ENCODE measurements at places on chromosomes 3 and 15. TPM values are rescaled to one million over a fixed set of nuclear protein-coding genes. Genes with fewer than 3 reads are reported as not detected.

ARPIN gene
- total RNA-seq: not detected

AVEN gene
- 11.6 TPM for total RNA-seq

CFAP44 gene
- total RNA-seq: 7.0 TPM

CCDC32 gene
- 30.9 TPM for total RNA-seq

TICRR gene
- total RNA-seq: 17.3 TPM

CKMT1B gene
- not detected for total RNA-seq

GOLGA8G gene
- not detected for total RNA-seq

SLC51B gene
- total RNA-seq: not detected

NR2F2 gene
- total RNA-seq: not detected

CYP19A1 gene
- not detected for total RNA-seq

LRRN1 gene
- total RNA-seq: 2.1 TPM

PLSCR2 gene
- total RNA-seq: not detected

LINGO1 gene
- not detected for total RNA-seq

KLF13 gene
- total RNA-seq: 230 TPM

TMCO5A gene
- total RNA-seq: not detected

C3orf52 gene
- total RNA-seq: 2.7 TPM

GRM2 gene
- total RNA-seq: 4.1 TPM

PLA2G4D gene
- total RNA-seq: not detected

LIPC gene
- total RNA-seq: 1.2 TPM

Measured in activated naive CD4-positive, alpha-beta T cell treated with anti-CD3 and anti-CD28 coated beads, Interleukin-2, amount 10 ng/mL, durations not matched to agents 5 hours and 36 hours (primary cell).